Articular chondrocyte of knee joint (primary cell): ENCODE measurements at places on chromosomes 12 and 14. TPM values are rescaled to one million over a fixed set of nuclear protein-coding genes. Genes with fewer than 3 reads are reported as not detected.

Gene CFAP54
- total RNA-seq, result 1.6 and 4.0 TPM in 2 replicates

Gene TMEM253
- 0.32 TPM in 1 of 2 replicates, not detected in the other for total RNA-seq

Gene TDRD9
- total RNA-seq, result 2.7 and 4.6 TPM in 2 replicates

Gene RPGRIP1
- total RNA-seq, result not detected in 2 replicates

Gene ETFBKMT
- 6.0 and 6.4 TPM in 2 replicates for total RNA-seq

Gene AGAP2
- 0.11 and 0.39 TPM in 2 replicates for total RNA-seq

Gene SLC6A15
- total RNA-seq, result 0.11 and 0.13 TPM in 2 replicates

Gene NUMB
- total RNA-seq, result 44.4 and 48.1 TPM in 2 replicates

Gene SIX6
- total RNA-seq, result not detected in 2 replicates

Gene GPATCH2L
- total RNA-seq, result 50.8 and 58.9 TPM in 2 replicates

Gene OTX2
- total RNA-seq, result not detected in 2 replicates

Gene RNASE3
- not detected in 2 replicates for total RNA-seq

Gene NYNRIN
- 14.0 and 14.4 TPM in 2 replicates for total RNA-seq

Gene CLEC4D
- total RNA-seq, result not detected in 2 replicates

Gene WNT1
- not detected in 2 replicates for total RNA-seq

Gene PPP1R3E
- 7.2 and 10.8 TPM in 2 replicates for total RNA-seq

Gene NR4A1
- total RNA-seq, result 6.1 and 25.6 TPM in 2 replicates

Gene KLHL33
- total RNA-seq, result 0.13 and 0.22 TPM in 2 replicates

Gene C12orf42
- not detected in 2 replicates for total RNA-seq

Gene CIDEB
- total RNA-seq, result 6.4 and 7.2 TPM in 2 replicates

Gene RND1
- 0.22 and 0.39 TPM in 2 replicates for total RNA-seq

Gene CAPZA3
- total RNA-seq, result not detected in 2 replicates

Gene USP44
- total RNA-seq, result 0.22 and 0.78 TPM in 2 replicates
